Activated naive CD8-positive, alpha-beta T cell treated with anti-CD3 and anti-CD28 coated beads for 36 hours (primary cell): ENCODE measurements at places on chromosomes 7 and 10.
A peak's percentile ranks its signal among the peaks of the same experiment; 100 is the strongest.

DNA sequence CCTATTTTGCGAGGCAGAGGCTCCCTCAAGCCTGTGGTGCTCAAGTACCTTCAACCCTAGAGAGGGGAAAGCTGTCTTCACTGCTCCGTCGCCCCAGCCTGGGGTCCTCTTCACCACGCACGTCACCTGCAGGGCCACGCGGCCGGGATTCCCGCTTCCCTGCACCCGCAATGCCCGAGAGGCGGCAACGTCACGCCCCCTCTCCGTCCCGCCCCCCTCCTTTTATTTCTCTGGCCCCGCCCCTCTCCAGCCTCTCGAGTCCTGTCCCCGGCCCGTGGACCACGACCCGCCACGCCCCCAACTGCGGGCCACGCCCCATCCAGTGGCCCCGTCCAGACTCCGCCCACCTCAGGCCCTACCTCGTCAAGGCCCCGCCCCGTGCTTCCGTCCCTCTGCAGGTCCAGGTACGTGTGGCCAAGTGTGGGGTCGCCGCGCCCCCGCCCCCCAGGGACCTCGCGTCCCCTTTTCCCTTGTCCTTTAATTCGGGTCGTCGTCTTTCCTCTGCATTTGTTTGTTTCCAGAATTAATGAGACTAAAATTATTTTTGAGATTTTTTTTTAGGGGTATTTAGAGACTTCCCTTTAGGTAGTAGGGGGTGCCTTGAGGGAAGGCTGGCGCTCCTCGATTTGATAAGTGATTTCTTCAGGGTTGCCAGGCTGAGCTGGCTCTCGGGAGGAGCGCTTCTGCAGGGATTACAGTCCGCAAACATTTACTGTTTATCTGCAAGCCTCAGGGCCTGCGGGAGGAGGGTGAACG is 69.8 kb upstream of the BAIAP2L1 start:
- peaks cover 42% of the 10 kb centered on the region for H3K27me3 ChIP-seq
- H3K4me3 ChIP-seq: peak overlapping the region; percentile 18
- H3K36me3 ChIP-seq: no peaks in the 10 kb centered on the region
- DNase-seq: peak; percentile 29
- peaks cover 3% of the 10 kb centered on the region for H3K4me1 ChIP-seq
- no peak overlapping the region for H3K27ac ChIP-seq

- H3K36me3 ChIP-seq: no peaks in the 10 kb centered on the region
- H3K4me1 ChIP-seq: no peaks in the 10 kb centered on the region
- H3K27ac ChIP-seq: no peak overlapping the region
Observed at GRCh38 chr7:32062150-32062549, 8.1 kb downstream of the PDE1C start.

DNA sequence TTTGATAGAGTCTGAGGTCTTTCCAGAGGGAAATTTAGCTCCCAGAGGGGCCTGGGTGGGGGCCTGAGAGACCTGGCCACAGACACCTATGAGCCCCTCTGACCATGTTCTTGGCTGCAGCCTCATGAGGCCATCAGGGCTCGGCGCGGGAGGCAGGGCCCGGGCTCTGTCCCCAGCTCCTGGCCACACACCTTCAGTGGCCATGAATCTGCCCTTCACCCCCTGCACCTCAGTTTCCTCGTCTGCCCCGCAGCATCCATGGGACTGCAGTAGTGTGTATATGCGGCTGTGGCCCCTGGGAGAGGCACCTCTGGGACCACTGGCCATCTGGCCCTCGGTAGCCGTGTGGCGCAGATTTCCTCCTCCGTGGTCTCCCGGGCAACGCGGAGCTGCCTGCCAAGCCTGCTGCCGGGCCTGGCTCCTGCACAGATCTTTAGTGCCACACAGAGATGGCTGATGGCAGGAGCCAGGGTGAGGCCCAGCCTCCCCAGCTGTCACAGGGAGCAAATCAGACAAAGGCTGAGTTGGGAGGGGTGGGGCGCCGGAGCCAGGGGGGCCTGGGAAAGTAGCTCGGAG is 23.6 kb upstream of the ADCYAP1R1 start:
- peaks cover 5% of the 10 kb centered on the region for H3K27me3 ChIP-seq
- peaks cover 23% of the 10 kb centered on the region for H3K4me1 ChIP-seq
- H3K36me3 ChIP-seq: peaks cover 2% of the 10 kb centered on the region
- DNase-seq: no peak

DNA sequence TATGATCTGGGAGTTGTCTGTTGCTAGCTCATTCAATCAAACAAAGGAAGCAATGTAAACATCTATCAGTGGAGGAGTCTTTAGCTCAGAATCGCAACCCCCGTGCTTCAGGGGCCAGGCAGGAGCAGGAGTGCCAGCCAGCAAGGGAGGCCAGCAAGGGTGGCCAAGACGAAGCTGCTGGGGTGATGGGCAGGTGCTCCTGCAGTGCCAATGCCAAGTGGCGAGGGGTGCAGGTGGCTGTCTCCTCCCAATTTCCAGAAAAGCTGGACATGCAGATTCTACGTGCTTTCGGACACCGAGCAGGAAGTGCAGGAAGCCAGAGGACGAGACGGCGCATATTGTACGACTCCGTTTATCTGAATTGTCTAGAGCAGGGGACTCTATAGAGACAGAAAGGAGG is 48.1 kb upstream of the EBF3 start:
- H3K4me3 ChIP-seq: no peak overlapping the region
- H3K4me1 ChIP-seq: no peaks in the 10 kb centered on the region
- H3K27me3 ChIP-seq: peaks cover 9% of the 10 kb centered on the region
- H3K36me3 ChIP-seq: no peaks in the 10 kb centered on the region
